ENCODE measurements at places on chromosomes 1 and 21.

DNA sequence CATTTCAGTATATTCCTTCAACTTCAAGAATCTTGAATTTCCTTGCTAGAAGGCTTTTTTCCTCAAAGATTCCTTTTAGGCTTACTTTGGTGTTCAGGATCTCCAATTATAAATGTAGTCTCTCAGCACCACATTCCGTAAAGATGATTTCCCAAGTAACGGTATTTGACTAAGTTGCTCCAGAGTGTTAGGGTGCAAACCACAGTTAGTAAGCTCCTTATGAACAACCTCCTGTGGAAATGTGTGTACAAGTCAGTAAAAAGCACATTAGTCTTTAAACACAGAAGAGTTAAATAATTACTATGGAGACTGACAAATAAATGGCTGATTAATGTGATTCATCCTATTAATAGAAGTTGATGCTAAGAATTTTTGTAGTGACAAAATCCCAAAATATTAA is 10.3 kb downstream of the DONSON start:
- no peak for DNase-seq

DNA sequence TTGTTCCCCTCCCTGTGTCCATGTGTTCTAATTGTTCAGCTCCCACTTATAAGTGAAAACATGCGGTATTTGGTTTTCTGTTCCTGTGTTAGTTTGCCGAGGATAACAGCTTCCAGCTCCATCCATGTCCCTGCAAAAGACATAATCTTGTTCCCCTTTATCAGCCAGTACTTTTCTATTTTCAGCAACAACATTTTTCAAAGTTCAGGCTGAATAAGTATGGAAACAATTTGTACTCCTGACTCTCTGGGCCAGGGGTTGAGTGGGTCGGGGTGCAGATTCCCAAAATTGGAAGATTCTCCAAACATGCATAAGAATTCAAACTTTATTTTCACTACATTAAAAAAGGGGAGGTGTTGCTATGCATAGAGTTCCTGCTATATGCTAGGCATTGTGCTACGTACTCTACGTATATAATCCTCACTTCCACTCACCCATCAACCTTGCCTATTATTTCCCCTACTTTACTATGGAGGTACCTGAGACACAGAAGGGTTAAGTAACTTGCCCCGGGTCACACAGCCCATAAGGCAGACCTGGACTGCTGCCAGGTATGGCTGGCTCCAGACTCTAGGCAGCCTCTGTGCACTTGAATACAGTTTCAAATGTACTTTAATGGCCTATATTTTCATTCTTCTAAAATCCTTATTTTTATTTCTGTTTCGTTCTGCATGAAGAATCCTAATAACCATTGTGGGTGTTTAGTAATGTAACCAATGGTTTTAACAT is 117.1 kb upstream of the C8B start:
- no peak for DNase-seq

DNA sequence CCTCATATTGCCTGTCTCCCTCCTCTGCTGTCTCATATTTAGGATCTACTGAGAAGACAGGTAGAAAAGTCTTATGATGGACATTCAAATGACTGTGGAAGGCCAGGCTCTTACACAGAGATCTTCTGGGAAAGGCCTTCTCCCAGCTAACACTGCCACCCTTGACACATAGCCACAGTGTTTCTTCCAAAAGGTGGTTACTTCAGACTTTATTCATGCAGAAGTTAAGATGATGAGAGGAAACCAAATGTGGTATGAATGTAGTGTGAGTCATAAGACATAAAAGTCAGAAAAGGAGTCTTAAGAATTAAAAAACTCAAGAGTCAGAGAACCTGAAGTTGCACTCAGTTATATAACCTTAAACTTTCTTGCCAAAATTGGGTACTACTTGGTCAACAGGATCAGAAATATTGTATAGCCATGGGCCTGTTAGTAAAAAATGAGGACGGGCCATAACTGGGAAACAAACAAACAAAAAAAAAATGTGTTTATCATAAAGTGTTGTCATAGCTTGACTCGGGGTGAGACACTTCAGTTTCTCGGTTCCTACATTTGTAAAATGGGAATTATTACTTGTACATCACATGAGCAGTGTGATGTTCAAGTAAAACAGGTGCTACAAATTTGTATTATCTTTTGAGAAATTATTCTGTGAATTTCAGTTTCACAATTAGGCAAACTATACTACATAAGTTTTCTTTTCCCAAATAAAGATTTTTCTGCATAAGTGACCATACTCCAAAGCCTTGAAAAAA is 1.2 kb upstream of the DENND1B start:
- no peak for DNase-seq

DNA sequence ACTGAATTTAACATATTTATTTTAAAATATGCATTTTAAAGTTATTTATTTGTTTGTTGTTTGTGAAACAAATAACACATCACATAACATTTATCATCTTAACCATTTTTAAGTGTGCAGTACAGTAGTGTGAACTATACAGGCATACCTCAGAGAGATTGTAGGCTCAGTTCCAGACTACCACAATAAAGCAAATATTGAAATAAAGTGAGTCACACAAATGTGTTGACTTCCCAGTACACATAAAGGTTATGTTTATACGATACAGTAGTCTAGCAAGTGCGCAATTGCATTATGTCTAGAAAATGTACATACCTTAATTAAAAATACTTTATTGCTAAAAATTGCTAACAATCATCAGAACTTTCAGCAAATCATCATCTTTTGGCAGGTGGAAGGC is 739.4 kb upstream of the ADGRL4 start:
- no peak for DNase-seq

DNA sequence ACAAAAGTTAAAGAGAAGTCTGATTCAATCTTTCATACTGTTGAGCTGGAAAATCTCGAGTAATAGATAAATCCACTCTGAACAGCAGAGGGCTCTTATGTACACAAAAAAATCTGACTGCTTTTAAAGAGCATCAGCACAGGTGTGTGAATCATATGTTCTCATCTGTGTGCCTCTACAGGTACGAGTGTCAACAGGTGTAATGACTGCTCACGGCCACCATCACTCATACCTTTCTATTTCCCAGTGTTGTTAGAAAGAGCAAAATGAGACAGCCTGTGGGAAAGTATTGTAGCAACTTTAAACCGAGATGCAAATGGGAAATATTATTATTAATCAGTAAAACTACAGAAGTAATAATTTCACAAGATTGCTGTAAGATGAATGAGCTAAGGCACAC is 49.0 kb upstream of the SCAF4 start:
- no peak for DNase-seq

DNA sequence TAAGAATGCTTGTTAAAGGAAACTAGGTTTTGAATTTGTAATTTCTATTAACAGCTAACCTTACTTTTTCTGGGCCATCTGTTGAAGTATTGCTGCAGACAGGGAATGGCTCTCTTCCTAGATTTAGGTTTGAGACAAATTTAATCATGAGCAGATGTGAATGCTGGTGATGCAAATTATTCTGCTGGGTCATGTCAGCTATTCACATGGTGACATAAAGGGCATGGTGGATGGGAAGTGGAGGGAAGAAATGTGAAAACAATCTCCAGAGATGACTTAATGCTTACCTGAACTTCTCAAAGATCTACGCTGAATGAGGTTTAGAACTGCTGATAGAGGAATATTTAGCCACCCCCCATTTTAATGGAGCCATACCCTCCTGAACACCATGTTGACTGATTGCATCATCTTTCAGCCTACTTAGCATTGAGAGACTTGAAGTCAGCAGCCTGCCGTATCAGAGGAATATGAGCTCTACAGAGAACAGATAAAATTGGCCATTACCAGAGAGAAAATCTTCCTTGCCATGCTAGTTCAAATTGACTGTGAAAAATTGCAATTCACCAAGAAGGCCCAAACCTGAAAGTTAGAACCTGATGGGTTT is 138.8 kb downstream of the HHAT start:
- DNase-seq, result no peak

DNA sequence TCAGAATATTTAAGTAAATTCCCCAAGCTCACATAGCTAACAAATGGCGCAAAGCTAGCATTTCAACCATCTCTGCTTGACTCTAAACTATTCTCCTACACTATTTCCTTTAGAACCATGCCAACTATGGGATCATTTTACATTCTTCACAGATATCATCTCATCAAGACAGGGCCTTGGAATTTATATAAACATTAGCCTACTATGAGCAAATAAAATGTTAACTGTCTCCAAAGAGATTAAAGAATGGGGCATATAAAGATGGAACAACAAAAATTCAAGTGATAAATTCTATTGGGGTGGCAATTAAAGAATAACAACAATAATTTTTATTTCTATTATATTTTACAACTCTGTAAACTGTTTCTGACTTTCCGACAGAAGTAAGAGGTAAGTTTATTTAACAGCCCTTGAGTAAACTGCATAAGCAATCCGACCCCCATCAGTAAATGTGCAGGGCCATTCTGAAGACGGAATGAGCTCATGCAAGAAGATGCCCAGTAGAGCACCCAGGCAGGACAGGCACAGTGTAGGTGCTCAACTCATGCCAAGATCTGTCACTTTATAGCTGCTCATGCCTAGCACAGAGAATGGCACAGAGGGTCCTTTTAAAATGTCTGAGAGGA is 261.9 kb downstream of the VAV3 start:
- no peak for DNase-seq

- DNase-seq, result no peak
Observed at GRCh38 chr1:39701049-39701439, 9.8 kb upstream of the HPCAL4 start.

DNA sequence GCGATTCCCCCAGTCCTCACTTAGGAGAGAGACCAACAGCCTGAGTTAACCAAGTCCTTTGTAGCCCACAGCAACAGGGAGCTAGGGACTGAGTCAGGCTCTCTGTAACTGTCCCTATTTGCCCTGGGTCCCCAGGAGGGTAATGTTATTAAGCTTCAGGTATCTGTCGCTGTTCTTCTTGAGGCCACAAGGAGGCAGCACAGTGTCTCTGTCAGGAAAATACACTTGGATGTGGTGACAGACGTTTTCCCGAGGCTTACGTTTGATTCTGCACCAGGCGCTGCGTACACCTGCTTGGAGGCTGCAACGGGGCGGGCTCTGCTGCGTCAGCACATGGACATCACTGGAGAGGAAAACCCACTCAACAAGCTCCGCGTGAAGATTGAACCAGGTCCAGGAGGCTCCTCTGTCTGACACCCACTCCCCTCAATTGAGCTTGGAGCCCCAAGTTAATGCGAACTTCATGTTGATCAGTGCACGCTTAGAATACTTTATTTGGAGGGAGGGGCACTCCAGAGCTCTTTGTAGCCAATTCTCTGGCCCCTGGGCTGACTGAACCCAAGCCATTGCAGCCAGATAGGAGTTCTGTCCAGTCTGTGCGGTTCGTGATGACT is 10.7 kb upstream of the ELF3 start:
- no peak for DNase-seq

DNA sequence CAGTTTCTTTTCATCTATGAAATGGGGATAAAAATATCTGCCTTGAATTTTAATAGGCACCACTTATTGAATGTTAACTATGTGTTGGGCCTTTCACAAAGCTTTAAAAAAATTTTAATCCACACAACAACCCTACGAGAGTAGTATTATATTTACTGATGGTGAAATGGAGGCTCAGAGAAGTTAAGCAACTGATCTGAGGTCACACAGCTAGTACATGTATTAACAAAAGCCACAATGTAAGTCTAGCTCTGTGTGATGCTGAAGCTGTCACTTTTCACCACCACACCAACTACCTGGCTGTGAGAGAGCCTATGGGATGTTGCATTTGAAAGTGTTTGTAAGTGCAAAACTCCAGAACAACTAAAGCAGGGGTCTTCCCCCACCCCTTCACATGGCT is 44.1 kb downstream of the LRRN2 start:
- no peak for DNase-seq

DNA sequence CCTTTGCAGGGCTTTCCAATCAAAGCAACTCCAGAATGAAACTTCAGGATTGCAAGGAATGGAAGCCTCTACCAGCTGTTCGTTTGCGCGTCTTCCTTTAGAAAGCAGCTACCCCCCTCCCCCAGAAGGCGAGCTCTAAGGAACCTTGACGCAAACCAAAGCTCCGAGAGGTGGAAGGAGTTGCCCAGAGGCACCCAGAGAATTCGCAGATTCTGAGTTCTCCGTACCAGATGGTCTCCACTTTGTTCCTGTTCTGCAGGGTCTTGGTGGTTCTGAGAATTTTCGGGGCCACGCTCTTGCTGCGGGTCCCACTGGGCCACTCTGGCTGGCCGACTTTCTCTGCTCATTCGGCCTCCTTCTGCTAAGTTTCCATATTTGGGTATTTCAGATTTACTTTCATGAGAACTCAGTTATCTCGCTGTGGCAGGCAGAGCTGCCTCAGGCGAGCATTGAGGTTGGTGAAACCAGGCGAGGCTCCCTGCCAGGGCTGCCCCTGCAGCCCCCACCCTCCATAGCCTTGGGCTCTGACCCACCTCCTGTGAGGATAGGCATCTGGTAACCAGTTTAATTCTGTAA is 801 bp downstream of the TRAF5 start:
- no peak for DNase-seq

DNA sequence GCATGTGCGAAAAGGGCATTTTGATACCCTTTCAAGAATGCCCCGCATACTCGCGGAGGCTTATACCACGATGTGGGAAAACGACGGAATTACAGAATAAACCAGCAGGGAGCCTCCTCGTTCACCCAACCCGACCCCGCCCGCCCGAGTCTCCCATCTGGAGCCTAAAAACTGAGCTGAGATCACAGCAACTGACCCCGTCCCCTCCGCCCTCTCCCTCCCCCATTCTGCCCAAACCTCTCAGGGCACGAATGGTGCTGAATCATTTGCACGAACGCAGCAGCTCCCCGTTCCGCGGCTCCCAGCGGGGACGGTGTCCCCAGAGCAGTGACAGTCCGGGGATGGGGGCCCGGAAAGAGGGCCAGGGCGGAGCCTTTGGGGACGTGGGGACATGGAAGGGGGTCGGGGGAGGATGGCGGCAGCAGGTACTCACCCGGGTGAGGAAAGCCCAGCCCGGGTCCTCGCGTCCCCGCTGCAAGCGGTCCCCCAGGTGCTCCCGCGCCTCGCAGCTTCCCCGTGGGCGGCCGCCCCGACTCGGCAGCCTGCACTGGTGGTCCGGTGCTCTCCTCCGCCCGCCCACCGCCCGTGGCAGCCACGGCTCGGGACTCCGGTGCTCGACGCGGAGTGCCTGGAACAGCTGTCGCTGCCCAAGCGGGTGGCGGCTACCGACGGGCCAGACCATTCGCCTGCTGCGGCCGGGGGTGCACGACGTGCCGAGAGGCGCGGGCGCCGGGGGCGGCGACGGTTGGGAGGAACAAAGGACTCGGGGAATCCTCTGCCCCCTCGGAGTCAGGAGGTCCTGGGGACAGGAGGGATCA is at the start of gene TTLL7:
TTLL7 (minus strand) TSS at position 635 of the 818 bp plus-strand sequence. CDS start 46,921 bp downstream, outside the sequence.
- peak; percentile 87 for DNase-seq

Data from left forelimb (tissue), 1 donor.